Colonic mucosa (tissue), 4 donors: ENCODE measurements at places on chromosomes 1 and 21. TPM values are rescaled to one million over a fixed set of nuclear protein-coding genes. Genes with fewer than 3 reads are reported as not detected.
A peak's percentile ranks its signal among the peaks of the same experiment; 100 is the strongest.

- DNase-seq, result peak; percentile 2
Observed at GRCh38 chr1:160403244-160403643, 2.9 kb downstream of the VANGL2 start.

GRCh38 chr1:234091876-234092275 lies 187.4 kb downstream of the SLC35F3 start:
- DNase-seq, result no peak

- DNase-seq, result no peak
Observed at GRCh38 chr1:226097866-226098625, 35.5 kb downstream of the H3-3A start.

DNA sequence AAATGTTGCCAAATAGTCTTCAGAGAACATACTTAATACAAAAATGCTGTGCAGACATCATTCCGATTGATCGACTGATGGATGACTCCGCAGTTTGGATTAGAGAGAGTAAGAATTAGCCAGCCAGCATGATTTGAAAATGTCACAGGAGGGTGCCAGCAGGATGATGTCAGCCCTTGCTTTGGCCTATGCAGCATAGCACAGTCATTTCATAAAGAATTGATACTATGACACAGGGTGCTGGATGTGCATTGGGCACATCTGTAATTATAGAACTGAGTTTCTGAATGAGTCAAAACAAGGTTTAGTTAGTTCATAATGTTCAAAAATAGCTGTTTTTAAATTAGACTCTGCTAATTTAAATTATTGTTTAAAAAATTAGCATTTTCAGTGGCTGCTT lies 21.6 kb upstream of the TRAF5 start:
- no peak for DNase-seq

GRCh38 chr1:156858959-156859522 lies at the start of gene INSRR:
TSS of gene INSRR (minus strand) at chr1:156859117. CDS start at chr1:156858621, 496 bp downstream.
- DNase-seq, result no peak

Gene PTPN22
- total RNA-seq, result 3.7 TPM

Gene KDM5B
- 70.1 TPM for total RNA-seq

Gene PTAFR
- total RNA-seq, result 3.9 TPM

Gene IGSF21
- total RNA-seq, result 0.37 TPM

DNA sequence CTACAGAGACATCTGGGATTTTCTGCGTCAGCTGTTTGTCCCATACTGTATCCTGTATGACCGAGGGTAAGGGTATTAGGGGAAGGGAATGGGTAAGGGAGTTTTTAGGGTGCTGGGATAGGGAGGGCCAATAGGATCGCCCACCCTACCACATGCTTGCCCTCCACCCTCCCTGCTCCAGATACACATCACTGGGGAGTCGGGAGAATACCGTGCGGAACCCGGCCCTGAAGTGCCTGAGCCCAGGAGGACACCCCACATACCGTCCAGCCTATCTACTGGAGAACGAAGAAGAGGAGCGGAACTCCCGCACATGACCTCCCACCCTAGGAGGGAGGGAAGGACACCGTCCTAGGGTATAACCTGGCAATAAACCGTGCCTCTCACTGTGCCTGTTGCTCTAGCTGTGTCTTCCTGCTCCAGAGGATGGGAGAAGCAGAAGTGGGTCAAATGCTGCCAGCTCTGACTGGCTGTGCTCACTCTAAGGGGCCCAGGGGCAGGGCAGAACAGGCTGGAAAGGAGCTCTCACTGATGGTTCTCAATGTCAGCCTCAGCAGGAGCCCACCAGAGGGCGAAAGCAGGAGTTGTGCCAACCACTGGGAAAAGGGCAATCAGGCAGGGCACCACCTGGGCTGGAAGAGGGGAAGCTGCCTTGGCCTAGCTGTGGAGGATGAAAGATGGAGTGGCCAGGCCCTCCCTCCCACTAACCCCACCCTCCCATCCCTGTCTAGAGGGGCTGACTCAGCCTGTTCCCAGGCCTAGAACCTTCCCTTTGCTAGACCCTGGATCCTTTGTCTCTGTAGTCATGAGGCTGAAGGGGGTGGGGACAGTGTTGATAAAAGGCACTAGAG lies 440 bp upstream of the LENEP start:
- no peak for DNase-seq

DNA sequence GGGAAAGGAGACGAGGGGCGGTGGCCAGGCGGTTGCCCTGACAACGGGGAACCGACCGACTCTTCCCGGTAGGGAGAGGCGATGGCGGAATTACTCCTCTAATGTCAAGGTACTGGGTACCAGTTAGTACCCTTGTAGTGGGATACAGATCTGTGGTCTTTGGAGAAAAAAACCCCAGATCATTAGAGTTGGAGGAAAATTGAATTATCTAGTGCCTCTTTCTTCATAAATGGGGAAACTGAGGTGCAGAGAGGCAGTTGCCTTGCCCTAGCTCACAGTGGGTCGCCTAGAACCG lies 545 bp upstream of the PEF1 start:
- no peak for DNase-seq

GRCh38 chr1:221294242-221294641 lies 415.0 kb downstream of the HLX start:
- DNase-seq, result no peak

DNA sequence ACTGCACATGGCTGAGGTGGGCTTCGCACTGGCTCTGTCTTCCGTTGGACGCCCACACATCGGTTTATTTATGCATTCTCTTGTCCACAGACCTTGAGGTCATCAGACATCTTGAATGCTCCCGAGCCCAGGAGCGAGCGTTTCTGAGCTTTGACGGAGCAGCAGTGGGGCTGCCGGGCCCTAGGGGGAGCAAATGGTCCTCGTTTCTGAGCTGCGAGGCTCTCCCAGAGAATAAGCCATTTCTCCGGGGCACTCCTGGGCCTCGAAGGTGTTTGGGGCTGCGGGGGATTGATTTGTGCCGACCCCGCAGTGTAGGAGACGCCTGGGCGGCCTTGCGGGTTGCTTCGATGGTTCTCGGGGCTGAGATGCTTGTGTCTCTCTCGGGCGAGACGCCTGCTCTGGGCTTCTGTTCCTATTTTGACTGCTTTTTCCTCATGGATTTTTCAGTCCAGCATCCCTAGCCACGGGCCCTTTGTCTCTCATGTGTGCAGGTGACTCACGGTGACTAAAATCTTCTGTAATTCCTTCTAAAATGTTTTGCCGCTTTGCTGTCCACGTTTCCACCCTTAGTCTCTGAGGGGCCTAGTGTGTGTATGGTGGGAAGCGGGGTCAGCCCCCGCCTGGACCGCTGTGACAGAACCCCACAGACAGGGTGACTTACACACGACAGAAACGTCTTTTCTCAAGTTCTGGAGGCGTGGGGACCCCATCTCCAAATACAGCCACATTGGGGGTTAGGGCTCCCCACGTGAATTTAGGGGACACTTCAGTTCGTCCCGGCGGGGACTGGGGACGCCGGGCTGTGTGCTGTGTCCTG lies 62.1 kb downstream of the FAAP20 start:
- DNase-seq, result no peak

Gene GLIS1
- not detected for total RNA-seq

DNA sequence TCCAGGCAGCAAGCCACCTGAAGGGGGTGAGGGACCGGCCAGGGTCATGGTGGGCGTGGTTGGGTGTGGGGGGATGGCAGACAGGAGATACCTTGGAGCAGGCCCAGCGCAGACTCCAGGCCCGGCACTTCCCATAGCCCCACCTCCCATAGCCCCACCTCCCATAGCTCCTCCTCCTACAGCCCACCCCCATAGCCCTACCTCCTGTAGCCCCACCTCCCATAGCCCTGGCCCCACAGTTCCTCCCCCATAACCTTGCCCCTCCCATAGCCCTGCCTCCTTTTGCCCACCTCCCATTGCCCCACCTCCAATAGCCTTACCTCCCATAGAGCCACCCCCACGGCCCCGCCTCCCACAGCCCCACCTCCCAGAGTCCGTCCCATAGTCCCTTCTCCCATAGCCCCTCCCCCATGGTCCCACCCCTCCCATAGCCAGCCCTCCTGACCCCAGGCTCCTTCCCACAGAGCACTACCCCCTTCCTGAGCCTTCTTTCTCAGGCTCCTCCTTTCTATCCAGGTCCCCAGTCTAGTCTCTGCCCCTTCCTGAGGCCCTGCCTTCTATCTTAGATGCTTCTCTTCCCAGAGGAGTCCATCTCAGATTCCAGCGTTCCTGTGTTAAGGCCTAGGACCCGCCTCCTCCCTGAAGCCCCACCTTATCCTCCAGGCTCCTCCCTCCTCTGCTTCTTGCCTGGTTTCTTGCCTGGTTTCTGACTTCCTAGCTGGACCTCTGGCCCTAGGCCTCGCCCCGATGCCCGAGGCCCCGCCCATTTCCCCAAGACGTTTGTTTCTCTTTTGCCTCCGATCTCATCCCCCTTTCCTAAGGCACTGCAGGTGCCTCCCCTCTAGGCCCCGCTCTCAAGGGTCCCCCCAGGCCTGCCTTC lies 46.8 kb downstream of the PTPRU start:
- DNase-seq, result peak; percentile 66

DNA sequence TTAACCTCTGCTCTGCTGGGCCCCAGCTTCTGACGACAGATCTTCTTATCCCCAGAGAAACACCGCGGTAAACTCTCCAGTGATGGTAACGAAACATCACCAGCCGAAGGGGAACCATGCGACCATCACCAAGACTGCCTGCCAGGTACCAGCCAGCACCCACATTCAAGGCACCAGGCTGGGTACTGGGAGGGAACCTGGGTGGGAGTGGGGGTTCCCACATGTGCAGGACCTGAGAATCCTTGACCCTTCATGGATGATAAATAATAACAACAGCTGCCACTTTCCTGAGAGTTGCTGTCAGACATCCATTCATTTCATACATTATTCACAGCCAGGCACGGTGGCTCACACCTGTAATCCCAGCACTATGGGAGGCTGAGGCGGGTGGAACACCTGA lies 20.8 kb downstream of the DRAXIN start:
- DNase-seq, result no peak

Gene TRABD2B
- 0.77 TPM for total RNA-seq

DNA sequence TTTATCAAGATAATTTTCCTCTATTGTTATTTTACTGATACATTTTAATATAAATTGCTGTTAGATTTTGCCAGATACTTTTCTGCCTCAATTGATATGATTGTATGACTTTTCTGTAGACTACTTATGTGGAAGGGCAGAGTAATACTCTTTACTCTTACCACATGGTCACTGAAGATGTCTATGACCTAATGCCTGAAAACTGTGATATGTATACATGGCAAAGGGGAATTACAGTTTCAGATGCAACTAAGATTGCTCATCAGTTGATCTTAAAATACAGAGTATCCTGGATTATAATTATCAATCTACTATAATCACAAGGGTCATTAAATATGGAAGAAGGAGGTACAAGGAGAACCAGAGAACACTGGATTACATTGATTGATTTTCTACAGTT lies 1528.0 kb downstream of the BRINP3 start:
- DNase-seq, result no peak

DNA sequence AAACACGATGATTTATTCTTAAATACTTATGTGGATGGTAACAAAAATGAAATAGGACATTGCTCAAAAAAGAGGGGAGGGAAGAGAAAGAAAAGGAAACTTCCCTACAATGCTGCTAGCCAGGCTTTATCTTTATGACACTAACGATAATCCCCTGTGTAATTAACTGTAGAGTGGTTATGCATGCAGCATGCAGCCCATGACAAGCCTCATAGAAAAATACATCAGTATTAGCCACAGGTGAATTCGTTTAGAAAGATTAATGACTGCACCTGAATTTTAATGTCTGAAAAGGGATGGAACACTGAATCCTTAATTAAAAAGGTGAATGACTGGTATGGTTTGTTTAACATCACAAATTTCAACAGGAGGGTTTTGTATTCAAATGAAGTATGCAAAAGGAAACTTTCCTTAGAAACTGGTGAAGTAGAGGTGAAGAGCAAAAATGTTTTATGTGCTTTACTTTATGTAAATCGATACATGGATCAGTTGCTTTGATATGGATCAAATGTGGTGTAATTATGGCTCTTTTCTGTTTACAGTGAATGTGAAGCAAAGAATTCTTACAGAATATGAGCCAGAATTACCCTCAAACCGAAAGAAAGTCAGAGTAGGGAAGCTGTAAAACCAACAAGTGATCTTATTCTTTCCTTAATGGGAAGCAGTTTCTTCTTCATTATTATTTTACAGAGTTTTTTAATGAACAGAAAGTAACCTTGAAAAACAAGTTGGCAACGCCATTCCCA lies 569.6 kb upstream of the ADGRL2 start:
- DNase-seq, result no peak

DNA sequence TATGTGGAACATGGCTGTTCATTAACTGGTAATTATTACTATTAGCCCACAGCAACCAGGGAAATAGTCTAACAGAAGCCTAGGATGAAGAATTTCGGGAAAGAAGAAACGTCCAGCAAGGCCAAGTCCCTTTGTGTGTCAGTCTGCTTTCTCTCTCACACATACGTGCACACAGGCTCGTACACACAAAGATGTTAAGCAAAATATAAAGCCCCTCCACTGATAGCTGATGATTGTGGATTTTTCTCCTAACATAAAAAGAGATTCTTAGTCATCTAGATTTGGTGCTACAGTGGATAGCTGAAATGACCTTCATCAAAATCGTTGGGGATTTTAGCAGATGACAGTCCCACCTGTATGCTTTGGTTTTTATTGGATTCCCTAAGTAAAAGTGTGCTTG lies 42.1 kb upstream of the A3GALT2 start:
- DNase-seq, result no peak

GRCh38 chr1:56484695-56485094 lies 94.7 kb downstream of the PLPP3 start:
- no peak for DNase-seq

- DNase-seq, result no peak
Observed at GRCh38 chr1:43204394-43204793, 32.3 kb downstream of the CFAP57 start.

Gene GPATCH2
- 12.2 TPM for total RNA-seq

Gene SPRR2E
- total RNA-seq, result not detected

Gene FALEC
- not detected for total RNA-seq

- no peak for DNase-seq
Observed at GRCh38 chr1:154272999-154273563, 652 bp downstream of the HAX1 start.

DNA sequence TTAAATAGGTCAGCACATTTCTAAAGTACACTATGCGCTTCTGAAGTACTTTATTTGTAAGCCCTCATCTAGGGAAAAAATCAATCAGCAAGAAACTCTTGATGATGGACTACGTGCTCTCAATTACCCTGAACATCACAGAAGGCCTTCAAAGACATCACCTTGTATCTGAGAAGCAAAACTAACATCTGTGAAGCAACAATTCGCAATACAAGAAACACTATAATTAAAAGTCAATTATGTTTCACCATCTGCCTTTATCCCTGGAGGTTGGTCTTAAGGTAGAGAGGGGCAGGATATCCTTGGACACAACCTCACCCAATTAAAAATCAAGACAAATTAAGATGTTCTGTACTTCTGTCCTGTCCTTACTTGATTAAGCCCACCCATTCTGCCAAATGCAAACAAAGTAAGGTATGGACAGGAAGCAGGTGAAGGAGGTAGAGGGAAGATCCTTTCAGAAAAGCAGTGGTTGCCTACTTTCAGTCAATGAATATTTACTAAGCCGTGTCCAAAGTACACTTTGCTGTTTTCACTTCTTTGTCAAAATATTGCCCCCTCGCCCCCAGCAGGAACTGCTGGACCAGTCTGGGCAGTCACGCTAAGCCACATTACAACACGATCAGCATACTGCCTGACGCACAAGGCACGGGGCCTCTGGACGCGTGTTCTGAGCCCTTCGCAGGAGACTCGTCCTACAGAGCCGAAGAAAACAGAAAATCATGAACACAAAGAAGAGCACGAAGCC lies 887 bp downstream of the SLC19A2 start:
- peak; percentile 61 for DNase-seq

- no peak for DNase-seq
Observed at GRCh38 chr21:42392731-42393442, 3.0 kb downstream of the TMPRSS3 start.

- no peak for DNase-seq
Observed at GRCh38 chr21:32325706-32326105, 27.1 kb downstream of the MRAP start.

Gene ZC3H12A
- 18.2 TPM for total RNA-seq
